Urinary bladder (tissue), 4 donors: ENCODE measurements at places on chromosomes 6 and 20. TPM values are rescaled to one million over a fixed set of nuclear protein-coding genes. Genes with fewer than 3 reads are reported as not detected.

Gene EFCAB8
- 0.95 TPM for total RNA-seq

Gene FAM217A
- not detected for total RNA-seq

- no peak for DNase-seq
Observed at GRCh38 chr6:164532198-164533044, 777.0 kb downstream of the C6orf118 start.

Gene PTK6
- total RNA-seq, result 2.8 TPM

Gene PROCR
- total RNA-seq, result 43.0 TPM

Gene HUS1B
- 2.2 TPM for total RNA-seq

DNA sequence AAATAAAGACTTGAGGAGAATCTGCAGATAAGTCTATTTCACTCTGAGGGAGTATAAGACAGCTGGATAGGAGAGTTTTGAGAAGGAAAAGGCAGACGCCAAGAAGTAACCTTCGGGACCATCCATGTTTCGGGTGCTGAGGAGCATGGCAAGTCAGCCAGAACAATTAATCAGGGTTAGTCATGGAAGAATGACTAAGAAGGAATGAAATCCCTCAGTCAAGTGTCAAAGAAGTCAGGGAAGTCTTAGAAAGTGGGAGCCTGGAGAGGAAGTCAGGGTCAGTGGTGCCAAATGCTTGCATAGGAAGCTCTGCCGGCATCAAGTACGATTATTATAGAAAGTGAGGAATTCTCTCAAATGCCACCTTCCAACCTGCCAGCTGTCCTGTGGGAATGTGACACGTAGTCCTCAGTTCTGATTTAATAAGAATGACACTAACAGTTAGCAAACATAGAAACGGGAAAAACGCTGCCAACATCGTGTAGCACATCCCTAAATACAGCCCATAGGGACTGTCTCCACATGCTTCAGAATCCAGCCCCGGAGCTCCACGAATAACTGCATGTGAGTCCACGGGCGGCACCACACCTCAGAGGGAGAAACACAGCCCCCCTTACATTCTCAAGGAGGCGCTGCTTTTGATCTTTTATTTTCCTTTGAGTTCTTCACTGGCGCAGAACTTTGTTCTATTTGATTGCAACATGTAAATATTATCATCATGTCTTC is 602.7 kb downstream of the PRKN start:
- no peak for DNase-seq

DNA sequence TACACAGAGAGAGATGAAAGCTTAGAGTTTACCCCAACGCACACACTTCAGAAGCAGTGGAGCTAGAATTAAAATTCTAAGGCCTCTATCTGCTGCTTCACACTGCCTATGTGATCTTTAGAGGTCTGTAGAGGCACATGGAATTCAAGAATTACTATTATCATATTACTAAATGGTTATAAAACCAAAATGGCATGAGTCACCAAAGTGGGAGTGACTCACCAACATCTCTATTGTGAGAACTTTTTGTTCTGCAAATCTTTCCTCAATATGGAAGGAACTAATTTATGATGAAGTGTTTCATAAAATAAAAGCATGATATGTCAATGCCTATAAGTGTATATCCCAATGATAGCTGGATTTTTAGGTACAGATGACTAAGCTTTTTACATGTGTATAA is 28.5 kb upstream of the TMEM244 start:
- DNase-seq, result no peak

GRCh38 chr6:137309078-137309762 is 90.0 kb upstream of the IFNGR1 start:
- no peak for DNase-seq

Gene PCNA
- 91.9 TPM for total RNA-seq

DNA sequence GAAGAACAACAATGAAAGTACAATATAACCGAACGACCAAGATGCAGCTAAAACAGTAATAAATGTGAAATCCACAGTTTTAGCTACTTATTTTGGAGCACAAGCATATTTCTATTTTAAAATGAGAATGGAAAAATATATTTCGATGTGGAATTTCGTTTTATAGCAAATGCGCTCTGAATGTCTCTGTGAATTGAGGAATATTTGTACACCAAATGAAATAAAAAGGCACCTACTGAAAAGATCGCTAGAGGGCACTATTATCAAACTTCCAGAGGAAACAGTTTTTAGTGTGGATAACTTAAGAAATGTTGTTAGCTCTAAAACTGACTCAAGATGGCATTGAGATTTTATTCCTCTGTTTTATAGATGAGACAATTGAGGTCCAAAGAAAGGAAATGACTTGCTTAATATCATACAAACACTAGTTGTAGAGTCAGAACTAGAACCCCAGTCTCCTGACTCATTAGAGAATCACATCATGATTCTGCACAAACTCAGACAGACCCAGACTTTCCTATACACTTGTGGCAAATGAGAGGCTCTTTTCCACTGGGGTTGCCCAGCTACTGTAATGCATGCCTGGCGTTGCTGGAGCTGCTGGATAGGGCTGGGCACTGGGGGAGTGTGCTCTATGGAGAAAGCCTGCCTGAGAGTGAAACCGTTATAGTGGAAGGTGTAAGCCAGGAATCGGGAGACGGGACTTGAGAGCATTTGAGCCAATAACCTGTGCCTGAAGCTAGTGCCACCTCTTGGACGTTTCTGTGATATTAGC is 51.9 kb downstream of the GCLC start:
- DNase-seq, result no peak

- no peak for DNase-seq
Observed at GRCh38 chr6:73728548-73729205, 32.7 kb downstream of the CD109 start.

DNA sequence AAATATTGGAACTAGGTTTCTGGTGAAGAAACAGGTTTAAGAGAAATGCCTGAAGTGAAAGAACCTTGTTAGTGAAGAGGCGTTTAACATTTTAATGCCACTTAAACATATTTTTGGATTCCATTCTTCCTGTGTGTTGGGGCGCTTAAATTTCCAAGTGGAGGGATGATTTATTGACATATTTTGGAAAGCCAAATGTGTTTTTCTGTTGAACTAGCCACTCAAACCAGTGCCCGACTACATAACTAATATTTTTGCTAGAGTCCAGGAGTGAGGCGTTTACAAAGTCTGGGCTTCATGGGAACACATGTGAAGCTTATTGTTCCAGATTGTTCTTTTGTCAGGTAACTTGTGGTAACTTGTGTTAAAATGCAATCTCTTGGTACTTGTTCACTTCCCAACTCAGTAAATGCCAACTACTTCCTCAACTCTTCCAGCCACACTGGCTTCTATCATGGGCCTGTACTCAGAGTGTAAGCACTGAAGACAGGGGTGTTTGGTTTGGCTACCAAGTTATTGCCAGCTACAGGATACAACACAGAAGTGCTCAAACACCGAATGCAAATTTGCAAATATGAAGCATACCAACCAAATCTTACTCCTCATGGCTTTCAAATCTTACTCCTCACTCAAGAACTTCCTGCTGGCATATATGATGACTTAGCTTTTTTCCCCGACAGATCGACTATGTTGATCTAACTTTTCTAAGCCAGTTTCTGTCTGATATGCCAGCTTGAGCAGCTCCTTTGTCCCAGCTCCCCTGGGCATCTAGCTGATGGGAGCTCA is 2.0 kb upstream of the ZNFX1 start:
- DNase-seq, result no peak

DNA sequence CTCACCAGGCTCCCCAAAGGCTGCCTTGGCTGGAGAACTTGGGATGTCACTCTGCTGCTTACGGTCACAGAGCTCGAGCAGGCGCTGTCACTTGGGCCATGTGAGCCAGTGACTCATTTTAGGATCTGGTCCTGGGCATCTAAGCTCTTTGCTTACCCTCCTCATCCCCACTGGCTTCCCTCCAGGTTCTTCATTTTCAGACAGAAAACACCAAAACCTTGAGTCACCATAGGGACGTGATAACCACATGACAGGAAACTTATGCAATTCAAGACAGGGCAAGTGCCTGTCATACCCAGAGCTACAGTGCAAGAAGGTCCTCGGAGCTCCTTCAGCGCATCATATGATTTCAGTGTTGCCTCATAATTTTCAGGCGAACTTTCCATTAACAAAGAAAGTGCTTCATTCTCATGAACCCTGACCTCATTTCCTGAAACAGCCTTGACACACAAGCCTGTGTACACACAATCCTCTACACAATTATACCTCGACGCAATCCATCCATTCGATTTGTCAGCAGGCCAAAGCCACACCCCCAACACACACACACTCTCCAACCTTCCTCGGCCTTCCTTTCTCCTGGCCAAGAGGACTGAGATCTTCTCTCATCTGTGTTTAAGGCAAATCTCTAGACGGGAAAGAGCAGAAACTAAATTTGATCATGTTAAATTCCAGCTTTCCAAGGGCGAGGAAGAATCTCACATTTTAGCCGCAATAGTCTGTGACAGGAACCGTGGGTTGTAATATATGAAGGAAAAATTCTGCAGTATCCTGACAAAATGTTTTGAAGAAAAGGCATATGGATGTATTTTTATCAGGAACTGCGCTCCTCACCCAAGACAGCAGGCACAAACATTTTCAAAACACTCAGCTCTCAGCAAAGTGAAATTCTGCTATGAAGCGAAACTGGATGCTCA is 25.3 kb downstream of the TBC1D7 start:
- no peak for DNase-seq

GRCh38 chr6:163427498-163428254 is 13.2 kb downstream of the QKI start:
- no peak for DNase-seq

DNA sequence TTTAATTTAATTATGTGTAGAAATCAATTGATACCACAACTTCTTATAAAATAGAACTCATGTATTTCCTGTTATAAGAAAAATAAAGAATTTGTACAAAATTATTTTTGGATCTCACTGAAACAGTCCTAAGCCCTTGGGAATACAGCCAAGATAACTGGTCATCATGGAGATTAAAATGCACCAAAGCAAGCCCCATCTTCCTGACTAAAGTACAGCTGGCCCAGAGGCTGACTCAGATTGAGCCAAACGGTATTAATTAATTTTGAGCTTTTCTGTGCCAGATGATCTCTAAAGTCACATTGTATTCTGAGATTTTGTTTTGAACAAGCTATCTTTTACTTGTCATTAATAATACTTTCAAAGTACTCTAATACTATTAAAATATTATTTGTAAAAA is 978.5 kb downstream of the TBC1D32 start:
- DNase-seq, result no peak

GRCh38 chr6:90369024-90369519 is 72.4 kb upstream of the BACH2 start:
- peak; percentile 84 for DNase-seq

DNA sequence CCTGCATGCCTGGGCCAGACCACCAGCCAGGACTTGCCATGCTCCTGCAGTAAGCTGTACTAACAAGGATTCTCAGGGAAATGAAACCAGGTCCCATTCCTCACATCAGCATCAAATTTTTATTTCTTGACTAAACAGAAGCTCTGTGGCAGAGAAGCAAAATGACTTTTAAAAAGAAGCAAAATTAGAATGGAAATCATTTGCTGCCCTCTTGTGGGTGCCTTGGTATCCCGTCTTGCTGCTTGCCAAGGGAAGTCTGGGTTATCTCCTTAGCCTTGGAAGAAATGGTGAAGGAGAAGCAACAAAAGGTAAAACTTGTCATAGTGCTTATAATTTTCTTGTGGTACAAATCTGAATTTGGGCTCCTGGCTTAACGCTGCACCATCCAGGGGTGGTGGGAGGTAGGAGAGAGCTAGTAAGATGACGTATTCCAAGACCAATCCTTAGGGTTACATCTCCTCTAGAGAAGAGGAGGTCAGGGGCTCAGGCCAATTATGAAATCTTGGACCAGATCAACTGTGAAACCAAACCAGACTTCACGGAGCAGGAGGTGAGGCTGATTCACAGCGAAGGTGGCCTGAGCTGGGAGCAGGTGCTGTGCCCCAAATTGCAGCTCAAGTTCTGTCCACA is 107.5 kb downstream of the FAXC start:
- no peak for DNase-seq

Gene MUC22
- total RNA-seq, result not detected

- no peak for DNase-seq
Observed at GRCh38 chr6:9851541-9852380, 563.1 kb downstream of the TFAP2A start.

DNA sequence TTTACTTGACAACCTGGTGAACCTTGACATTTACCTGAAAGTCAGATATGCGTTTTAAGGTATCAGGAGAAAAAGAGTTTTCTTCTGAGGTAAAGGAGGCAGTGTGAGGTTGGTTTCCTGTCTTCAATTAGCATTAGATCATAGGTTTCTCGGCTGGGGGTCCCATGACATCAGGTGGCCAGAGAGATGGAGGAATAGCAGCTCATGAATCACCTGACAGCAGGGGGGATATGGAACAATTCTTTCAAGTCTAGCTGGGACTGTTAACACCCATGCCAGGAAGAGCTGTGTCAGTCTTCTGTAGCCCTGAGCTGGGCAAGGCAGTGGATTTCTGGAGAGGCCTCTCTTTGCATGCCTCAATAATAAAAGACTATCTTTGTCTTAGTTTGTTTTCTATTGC is 108.0 kb upstream of the TMEM170B start:
- no peak for DNase-seq

GRCh38 chr6:157283330-157283898 is 39.9 kb downstream of the TMEM242 start:
- DNase-seq, result no peak

DNA sequence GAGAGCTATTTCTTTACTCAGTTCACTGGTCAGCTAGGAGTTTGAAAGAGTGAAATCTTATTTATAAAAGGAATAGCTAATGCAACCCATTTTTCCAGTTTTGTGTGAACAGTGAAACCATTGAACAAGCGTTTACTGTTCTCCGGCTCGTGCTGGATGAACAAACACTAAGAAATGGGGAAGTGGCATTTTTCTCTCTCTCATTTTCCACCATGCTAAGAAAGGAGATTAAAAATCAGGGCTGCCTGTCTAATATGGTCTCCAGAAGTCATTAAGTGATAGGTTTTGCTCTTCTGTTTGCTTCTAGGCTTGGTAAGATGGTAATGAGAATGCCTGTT is 774 bp upstream of the SFT2D1 start:
- DNase-seq, result peak; percentile 10

- DNase-seq, result no peak
Observed at GRCh38 chr6:70857387-70858077, 99.3 kb downstream of the B3GAT2 start.

DNA sequence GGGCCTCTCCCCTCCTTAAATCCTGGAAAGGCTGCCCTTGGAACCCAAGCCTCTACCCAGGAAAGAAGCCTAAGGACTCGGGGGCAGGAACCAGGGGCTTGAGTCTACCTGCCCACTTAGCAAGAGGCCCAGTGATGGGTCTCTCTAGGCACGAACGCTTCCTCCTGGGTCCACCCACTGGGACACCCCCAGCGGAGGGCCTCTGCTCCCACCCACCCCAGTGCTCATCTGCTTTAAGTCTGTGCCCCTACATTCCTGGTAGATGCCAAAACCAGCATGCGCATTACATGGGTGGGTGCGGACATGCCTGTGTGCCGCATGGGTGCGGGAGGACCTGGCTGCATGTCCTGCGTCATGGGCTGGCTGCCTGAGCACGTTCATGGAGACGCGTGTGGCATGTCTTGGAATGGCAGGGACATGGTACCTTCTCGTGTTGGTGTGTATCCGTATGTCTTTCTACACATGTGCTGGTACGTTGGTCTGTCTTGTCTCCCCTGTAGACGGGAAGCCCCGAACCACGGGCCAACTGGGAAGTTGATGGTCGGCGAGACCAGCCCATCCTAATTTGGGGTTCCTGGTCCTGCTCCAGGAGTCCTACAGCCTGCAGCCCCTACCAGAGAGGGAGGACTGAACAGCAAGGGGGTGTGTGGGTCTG is 29.3 kb downstream of the SNPH start:
- no peak for DNase-seq
